ENCODE measurements at places on chromosomes 1 and 21. TPM values are rescaled to one million over a fixed set of nuclear protein-coding genes. Genes with fewer than 3 reads are reported as not detected.
A peak's percentile ranks its signal among the peaks of the same experiment; 100 is the strongest.

DNA sequence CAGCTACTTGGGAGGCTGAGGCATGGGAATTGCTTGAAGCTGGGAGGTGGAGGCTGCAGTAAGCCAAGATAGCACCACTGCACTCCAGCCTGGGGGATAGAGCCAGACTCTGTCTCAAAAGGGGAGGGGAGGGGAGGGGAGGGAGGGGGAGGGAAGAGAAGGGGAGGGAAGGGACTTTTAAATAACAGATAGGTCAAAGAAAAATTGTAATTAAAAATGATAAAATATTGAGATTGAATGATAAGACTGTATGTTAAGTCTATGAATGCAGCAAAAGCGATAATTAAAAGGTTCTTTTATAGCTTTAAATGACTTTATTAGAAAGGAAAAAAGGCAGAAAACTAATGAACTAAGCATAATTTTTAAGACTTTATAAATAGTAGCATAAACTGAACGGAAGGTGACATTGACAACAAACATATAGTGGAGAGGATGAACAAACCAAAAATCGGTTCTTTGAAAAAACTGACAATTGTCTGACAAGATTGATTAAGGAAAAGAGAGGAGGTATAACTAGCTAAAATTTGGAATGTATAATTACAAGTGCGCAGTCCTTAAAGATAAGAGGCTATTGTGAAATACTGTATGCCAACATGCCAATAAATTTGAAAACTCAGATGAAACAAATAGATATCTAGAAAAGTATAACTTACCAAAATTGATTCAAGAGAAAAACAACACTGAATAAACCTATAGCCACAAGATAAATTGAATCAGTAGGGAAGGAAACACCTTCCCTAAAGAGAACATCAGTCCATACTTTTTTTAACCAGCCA, 8.4 kb downstream of the SPOCD1 start:
- no peak for DNase-seq

GRCh38 chr1:221331273-221332183, 410.4 kb downstream of the DUSP10 start:
- no peak for DNase-seq

GRCh38 chr1:6508154-6508815, 16.8 kb upstream of the PLEKHG5 start:
- no peak for DNase-seq

- DNase-seq = no peak
Measured at GRCh38 chr1:88802950-88803349, 88.4 kb downstream of the GTF2B start.

- DNase-seq = peak; percentile 28
Measured at GRCh38 chr1:232951180-232951579, 769 bp downstream of the NTPCR start.

CYP4A22 gene
- not detected for total RNA-seq

RGS8 gene
- total RNA-seq = not detected

DNA sequence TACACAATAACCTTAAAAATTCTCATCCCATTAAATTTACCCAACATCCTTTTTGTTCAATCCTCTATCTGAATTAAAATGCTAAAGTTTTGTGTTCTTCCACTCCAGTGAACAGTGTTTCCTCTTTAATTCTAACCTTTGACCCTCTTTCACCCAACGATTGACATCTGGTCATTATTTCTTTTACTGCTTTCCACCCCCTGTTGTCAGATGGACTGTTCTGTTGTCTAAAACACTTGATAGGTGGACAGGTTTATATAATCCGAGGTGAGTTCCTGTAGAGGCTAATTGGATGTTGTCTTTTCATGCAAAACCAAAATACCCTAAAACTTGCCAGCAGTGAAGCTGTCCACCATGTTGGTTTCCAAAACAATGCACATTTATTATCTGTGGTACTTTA, 73.4 kb upstream of the SERTAD4 start:
- DNase-seq = no peak

DNA sequence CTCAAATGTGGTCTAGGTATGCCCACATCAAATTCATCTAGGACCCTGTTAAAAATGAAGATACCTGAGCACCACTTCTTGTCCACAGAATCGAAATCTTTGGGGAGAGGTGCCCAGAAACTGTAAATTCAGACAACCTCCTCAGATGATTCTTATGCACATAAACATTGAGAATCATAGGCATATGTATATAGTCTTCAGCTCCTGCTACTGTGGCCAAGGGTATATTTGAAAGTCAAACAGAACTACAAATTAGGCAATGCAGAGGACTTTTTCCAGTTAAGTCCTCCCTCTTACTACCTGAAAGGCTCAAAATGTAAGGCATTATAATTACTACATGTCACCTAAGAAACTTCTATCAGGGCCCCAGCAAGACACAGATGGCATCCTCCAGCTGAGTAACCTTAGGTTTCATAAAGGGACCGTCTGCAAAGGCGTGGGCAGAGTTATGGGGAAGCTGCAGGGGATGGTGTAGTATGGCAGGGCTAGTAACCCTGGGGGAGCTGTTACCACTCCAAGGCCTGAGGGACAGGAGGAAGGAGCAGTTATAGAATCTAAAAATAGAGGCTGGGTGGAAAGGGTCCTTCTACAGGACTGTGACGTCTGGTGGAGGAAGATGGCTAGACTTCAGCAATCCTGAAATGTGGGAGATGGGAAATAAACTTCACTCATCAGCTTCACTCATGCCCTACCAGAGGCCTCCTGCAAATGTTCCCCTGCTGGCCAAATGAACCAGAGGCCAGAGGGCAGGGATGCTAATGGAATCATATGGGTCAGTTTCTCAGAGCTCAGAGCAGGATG, 46.3 kb downstream of the DAB1 start:
- DNase-seq = no peak

ADGRB2 gene
- total RNA-seq = 3.5 TPM

- DNase-seq = no peak
Measured at GRCh38 chr1:208279826-208280588, 35.8 kb upstream of the PLXNA2 start.

- no peak for DNase-seq
Measured at GRCh38 chr21:31298618-31299269, 45.3 kb downstream of the TIAM1 start.

DNA sequence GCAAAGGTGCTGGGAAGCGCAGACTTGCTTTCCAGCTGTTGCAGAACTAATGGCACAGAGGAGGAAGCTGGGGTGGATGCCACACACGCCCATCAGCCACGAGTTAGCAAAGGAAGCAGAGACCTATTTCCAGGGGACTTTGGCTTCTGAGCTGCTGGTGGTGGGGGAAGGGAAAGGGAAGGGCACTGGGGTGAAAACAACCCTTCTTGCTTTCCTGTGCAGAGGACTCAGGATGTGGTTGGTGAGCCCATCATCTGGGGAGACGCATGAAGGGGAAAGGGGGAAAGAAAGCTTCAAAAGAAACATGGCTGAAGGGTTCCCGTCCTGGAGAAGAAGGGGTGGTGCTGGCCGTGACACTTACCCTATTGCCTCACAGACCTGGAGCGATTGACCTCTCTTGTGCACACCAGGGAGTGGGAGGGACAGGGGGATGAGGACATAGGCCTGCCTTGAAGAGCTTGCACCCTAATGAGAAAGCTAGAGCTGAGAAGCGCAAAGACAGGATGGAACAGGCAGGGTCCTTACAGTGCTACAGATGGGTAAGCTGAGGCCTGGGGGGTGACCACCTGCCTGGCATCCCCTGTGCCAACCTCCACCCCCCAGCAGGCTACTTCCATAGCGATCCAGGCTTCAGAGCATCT, 140.8 kb upstream of the RAB4A start:
- DNase-seq = no peak

SELE gene
- not detected for total RNA-seq

DNA sequence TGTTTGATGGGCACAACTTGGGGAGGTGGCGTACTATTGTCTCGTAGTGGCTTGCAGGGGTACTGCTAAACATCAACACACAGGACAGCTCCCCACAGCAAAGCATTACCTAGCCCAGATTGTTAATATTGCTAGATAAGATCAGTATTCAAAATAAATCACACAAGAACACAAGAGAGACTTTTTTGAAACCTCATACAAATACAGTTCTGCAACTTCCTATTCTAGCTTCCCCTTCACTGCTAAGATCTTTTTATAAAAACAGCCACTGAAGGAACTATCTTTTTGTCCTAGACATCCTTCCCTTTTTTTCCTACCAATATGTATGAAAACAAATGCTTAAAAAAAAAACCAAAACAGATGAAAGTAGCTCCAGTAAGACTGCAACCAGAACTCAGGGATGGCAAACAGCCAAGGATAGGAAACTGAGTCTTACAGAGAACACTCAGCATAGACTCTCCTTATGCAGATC, 137.8 kb upstream of the KRTAP19-8 start:
- DNase-seq = no peak

GRCh38 chr1:17719874-17720273, 35.3 kb upstream of the ACTL8 start:
- no peak for DNase-seq

DNA sequence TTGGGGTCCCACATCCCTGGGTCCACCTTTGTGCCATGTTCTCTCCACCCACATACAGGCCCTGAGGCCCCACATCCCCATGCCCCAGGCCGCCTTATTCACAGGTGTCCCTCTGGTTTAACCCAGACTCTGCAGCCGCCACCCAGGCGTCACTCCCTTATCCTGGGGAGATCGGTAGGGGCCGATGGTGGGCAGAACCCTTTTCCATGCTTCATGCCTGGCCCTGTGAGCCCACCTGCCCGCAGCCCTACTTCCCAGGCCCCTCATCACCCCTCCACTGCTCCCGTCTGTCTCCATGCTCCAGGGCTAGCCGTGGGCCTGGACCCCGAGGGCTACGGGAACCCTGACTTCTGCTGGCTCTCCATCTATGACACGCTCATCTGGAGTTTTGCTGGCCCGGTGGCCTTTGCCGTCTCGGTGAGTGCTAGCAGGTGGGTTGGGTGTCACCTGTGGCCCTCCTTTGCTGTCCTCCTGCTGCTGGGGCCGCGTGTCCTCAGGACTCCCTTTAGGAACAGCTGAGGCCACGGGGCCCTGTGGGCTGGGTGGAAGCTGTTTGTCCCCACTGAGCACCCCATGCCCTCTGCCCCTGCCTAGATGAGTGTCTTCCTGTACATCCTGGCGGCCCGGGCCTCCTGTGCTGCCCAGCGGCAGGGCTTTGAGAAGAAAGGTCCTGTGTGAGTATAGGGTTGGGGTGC, 12.2 kb downstream of the PSRC1 start:
- no peak for DNase-seq

C1orf185 gene
- total RNA-seq = not detected

DNA sequence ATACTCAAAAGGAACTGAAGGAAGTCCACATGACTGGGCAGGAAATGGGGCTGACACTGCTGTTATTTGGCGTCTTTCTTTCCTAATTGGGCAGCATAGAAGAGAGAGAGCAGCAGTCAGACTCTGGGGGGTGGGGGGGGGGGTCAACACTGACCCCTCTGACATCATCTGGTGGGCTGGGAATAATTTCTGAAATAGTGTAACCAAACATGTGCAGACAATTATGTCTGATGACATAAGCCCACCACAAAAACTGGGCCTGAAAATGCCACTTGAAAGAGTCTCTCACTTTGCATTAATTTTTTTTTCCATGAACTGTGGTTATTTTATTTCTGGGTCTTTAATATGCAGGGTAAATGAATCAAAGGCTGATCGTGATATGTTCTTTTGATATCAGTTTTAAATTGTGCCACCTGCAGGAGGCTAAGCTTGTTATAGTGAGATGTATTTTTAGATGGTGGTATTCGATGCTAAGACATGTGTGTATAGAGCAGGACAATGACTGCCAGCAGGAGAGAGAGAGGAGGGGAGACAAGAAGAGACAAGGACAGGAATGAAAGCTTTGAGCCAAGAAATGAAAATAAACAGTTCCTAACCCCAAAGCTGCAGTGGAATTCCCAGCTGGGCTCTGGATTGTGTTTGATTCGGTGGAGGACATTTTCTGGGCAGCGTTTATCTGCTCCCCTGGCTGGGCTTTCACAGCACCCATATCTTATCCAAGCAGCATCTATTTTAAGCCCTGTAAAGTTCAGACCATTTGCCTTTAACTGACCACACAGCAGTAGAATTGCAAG, 264.7 kb downstream of the PBX1 start:
- peak; percentile 43 for DNase-seq

DNA sequence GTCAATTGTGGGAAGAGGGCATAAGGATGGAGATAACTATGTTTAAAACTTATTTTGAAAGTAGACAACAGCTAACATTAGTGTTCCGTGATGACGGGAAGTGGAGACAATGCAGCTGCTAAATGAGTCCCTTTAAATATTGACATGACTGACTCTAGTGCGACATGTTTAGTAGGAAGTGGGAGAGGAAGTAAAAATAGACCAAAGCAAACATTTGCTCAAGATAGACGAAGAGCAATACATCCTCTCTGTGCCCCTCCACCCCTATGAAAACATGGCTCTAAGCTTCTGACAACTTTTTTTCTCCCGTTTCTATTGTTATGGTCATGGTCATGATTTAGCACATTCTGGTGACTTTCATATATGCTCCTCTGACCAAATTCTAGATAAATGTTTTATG, 60.0 kb upstream of the HMCN1 start:
- DNase-seq = no peak

- no peak for DNase-seq
Measured at GRCh38 chr1:155174324-155175280, 953 bp downstream of the TRIM46 start.

DNA sequence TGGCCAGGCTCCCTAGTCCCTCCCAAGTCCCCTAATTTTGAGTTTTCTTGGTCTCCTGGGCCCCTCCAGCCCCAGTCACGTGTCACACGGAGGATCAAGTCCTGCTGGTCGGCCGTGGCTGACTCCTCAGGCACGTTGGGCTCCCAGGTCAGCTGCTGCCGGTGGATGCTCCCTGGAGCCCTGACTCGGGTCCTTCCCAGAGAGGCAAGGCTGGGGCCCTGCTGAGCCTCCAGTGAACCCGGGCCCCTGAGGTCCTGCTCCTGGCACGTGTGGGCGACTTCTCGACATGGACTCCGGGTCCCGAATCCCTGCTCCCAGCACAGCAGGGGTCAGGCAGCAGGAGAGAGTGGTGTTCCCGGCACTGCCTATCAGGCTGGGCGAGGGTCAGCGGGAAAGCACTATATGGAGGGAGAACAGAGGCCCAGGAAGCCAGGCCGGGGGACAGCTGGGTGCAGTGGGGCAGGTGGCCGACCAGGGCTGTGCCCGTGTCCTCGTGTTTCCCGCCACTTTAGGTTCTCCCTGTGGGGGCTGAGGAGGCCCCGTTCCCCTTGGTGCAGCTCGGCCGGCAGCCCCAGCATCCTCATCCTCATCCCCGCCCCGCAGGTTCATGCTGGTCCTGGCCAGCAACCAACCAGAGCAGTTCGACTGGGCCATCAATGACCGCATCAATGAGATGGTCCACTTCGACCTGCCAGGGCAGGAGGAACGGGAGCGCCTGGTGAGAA, 13.2 kb downstream of the TMEM240 start:
- DNase-seq = no peak

DNA sequence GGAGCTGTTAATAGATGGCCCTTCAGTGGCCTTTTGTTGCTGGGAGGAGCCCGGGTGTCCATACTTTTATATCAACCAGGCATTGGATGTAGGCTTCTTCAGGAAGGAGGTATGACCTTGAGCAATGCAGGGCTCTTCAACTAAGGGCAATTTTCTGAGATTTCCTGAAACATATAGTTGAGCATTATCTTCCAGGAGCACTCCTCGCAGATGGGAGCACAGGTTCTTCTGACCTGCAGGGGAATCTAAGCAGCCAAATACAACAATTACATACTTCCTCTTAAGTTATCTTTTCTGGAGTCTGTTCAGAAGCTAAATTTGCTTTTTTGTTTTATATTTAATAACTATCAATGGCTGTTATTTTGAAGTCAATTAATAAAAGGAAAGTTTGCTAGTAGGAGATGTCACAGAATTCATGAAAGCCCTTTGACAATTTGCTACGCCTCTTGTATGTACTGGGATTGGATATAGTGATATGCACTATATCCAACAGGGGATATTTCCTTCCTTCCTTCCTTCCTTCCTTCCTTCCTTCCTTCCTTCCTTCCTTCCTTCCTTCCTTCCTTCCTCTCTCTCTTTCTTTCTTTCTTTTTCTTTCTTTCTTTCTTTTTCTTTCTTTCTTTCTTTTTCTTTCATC, 422.6 kb upstream of the NEGR1 start:
- no peak for DNase-seq

Measured in H4 (cell line).